ENCODE measurements at places on chromosomes 3 and 15.
A peak's percentile ranks its signal among the peaks of the same experiment; 100 is the strongest.

- DNase-seq = no peak
These were observed 60.8 kb upstream of the MEF2A start for GRCh38 chr15:99504823-99505551.

DNA sequence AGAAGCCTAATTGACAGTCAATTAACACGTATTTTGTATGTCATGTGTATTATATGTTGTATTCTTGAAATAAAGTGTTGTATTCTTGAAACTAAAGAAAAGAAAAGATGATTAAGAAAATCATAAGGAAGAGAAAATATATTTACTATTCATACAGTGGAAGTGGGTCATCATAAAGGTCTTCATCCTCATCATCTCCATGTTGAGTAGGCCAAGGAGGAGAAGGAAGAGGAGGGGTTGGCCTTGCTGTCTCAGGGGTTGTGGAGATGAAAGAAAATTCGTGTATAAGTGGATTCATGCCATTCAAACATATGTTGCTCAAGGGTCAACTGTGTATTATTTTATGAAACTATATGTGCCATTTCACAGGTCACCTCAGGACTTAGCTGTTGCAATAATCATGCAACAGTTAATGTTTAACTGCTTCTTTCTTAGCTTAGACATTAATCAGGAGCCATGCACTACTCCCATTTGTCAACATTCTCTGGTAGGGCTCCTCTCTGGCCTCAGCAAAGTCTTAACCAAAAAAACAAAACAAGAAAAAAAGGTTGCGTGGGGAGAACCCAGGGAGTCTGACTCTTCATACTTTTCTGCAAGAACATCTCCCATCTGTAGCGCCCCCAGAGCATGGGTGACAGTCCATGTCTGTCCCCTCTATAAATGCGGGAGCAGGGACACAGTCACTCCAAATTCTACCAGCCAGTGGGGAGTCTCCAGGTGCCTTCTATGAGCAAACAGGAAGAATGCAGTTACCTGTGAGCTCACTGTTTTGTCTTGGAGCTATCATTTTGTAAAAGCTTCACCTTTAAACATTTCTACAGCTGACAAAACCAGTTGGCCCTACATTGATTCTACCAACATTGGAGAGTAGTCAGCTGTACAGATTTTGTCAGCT is 19.9 kb upstream of the LRRC2 start:
- DNase-seq = peak; percentile 33

DNA sequence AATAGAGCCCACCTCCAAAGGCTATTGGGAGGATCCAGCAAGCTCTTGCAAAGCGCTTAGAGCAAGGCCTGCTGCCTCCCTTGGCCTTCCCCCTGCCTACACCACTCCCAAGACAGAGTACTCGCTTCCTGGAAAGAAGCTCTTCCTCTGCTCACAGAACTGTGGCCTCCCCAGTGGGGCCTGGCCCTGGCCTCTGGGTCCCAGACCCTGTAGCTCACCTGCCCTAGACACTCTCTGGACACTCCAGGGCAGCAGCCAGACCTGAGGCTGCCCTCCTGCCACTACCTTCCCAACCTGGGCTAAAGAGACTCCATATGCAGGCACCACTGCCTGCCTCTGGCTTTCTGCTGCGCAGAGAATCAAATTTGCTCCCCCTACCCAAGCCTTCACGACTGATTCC is 49.9 kb downstream of the GRIP2 start:
- no peak for DNase-seq

GRCh38 chr3:48405343-48405881 is 24.5 kb downstream of the PLXNB1 start:
- DNase-seq = no peak

GRCh38 chr15:69093127-69093526 is 67.3 kb upstream of the GLCE start:
- peak; percentile 89 for DNase-seq

- no peak for DNase-seq
These were observed 53.1 kb downstream of the MCF2L2 start for GRCh38 chr3:183375337-183375736.

GRCh38 chr3:197495499-197495898 is 60.3 kb downstream of the BDH1 start:
- no peak for DNase-seq

DNA sequence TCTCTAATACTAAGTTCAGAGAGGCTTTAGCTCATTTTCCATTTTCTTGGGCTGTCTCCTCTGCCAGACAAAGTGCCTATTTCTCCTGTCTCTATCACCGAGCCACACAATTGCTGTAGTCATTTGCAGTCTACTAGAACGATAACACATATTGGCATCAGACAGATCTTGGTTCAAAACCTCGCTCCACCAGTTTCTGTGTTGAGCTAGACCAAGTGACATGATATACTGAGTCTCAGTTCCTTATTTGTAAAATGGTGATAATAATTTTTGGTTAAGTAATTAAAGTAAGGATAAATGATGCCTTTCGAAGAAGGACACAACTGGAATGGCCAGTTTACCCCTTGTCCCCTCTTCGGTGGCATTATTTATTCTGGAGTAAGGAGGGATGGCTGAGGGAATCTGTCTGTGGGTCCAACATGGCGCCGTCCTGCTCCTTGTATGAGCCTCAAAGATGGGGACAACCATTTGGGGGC is 398 bp upstream of the RAB7A start:
- DNase-seq = no peak

DNA sequence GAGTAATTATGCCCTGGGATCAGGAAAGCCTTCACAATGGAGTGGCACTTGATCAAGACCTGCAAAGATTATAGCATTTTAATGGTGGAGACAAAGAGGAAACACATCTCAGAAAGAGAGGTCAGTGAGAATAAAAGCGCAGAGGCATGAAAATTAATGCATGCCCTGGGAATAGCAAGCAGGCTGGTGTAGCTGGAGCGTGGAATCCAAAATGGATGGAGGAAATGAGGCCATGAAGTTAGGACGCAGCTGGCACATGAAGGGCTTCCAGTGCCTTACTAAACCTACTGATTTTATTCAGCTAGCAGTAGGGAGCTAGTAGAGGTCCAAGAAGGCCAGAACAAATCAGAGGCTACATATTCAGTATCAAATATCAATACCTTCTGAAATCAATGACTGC is 38.1 kb downstream of the TMEM212 start:
- DNase-seq = no peak

- no peak for DNase-seq
These were observed 3.6 kb downstream of the SOX14 start for GRCh38 chr3:137767538-137768360.

- no peak for DNase-seq
These were observed 302.1 kb upstream of the STT3B start for GRCh38 chr3:31230425-31231223.

DNA sequence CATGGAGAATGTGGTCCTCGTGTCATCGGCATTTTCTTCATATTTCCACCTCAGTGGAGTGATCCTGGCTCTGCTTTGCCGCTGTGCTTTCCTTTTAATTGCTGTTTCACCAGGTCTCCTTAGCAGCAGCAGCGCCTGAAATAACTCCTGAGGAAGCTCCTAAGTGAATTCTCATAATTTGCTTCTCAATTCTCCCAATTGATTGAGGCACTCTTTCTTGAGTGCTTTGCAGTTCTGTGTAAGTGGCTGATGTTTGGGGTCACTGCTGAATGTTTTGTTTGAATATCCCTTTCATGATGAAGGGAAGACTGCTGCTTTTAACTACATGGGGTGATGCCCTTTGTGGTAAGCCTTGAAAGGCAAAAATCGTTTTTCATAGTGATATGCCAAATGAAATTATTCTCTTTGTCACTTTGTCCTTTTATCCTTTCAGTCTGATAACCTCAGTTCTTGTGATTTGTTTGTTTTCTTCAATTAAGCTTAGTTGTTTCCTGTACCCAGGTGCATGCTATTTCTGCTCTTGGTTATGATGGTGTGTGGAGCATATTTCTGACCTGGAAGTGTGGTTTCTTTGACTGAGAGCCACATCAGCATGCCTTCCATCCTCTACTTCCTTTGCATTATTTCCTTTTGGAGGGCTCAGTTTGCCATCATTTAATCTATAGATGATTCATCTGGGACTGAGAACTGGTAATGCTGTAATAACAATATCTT is 36.7 kb downstream of the HMG20A start:
- DNase-seq = no peak

GRCh38 chr3:160291909-160292299 is 66.7 kb downstream of the C3orf80 start:
- DNase-seq = no peak

- DNase-seq = no peak
These were observed 484.0 kb upstream of the TGFBR2 start for GRCh38 chr3:30122359-30122758.

DNA sequence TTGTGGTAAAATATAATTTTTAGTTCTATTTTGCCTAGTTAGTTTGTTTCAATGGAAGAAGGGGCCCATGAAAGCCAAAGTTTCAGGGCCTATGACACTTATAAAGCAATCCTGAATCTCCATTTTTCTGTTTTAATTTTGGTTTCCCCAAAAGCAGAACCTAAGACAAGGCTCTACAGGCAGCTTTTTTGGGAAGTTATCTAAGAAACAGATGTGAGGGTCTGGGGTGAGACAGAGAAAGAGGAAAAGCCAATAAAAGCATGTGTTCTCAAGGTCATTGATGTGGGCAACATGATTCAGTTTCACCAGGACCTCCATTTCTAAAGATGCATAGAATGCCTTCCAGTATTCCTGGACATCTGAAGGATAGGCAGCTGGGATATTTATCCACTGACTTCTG is 598.5 kb downstream of the PDCD6IP start:
- DNase-seq = no peak

DNA sequence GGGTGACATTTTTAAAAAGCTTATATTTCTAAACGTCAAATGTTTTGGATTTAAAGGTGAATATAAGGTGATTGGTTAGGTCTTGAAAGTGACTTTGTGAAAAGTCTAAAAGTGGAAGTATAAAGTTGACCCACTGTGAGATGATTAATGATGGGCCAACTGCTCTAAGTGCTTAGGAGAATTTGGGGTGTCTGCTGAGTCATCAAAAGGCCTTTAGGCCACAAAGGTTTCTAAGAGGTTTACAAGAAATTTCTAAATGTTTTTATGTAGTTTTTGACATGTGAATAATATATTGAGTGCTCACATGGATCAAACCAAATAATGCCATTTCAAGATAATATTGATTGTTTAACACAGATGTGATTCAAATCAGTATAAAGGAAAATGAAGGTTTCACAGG is 39.2 kb upstream of the SLC2A2 start:
- no peak for DNase-seq

DNA sequence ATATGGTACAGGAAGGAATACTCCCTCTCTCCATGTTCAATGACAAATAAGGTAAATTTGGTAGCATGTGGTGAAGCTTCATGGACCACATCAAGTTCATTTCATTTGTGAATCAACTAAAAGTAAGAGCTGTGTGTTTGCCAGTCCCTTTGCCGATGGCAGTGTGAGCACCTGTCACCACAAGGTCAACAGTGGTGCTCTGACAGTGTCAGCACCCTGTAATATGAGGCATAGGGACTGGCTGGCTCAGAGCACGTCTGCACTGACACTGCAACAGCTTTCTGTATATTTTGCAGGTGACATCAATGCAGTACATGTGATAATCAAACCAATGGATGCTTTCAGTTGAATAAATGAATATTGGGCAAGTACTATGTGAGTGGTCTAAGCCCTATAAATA is 852.4 kb downstream of the TUSC7 start:
- DNase-seq = no peak

- DNase-seq = no peak
These were observed 168.5 kb downstream of the NFKBIZ start for GRCh38 chr3:102017784-102018183.

- no peak for DNase-seq
These were observed 104.3 kb downstream of the PPM1L start for GRCh38 chr3:160860346-160860745.

GRCh38 chr15:92810418-92811138 is 89.5 kb upstream of the CHD2 start:
- peak; percentile 64 for DNase-seq

GRCh38 chr15:38130740-38131498 is 121.7 kb upstream of the SPRED1 start:
- DNase-seq = no peak

GRCh38 chr15:91787198-91787597 is 66.3 kb upstream of the SLCO3A1 start:
- no peak for DNase-seq

GRCh38 chr3:41104147-41104546 is 95.2 kb upstream of the CTNNB1 start:
- DNase-seq = no peak

GRCh38 chr15:57060799-57061198 is 142.4 kb downstream of the TCF12 start:
- DNase-seq = no peak

- no peak for DNase-seq
These were observed 175.1 kb downstream of the NFKBIZ start for GRCh38 chr3:102024270-102024904.

DNA sequence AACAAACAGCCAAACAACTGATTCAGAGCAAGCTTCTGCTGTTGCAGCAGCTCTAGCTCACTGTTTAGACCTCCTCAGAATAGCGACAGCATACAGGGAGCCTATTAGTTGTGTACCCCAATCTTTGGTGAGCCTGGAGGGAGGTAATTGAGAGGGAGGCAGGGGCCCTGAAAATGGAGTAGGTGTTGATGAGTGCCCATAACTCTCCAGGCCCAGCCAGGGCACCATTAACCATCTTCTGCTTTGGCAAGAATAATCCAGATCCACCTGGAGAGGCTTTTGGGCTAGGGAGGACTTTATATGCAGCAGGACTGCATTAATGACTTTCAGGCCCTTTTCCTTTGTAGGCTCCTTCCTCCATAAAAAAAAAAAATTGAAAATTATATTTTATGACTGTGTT is 20.9 kb downstream of the PLCL2 start:
- no peak for DNase-seq

DNA sequence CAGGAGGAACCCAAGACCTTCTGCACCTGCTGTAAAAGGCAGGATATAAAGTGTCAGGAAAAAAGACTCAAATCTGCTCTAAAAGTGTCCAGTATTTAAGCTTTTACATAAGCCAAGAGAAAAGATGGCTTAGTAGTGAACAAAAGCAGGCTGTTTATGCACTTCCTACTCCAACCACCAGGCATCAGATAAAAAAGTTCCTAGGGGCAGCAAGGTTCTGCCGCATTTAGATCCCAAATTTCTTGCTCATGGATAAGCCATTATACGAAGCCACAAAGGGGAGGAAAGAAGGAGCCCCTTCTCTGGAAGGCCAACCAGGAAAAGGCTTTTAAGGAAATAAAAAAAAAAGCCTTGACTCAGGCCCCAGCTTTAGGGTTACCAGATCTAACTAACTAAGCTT is 10.6 kb upstream of the SLC9C1 start:
- peak; percentile 1 for DNase-seq

GRCh38 chr15:68298882-68299381 is 21.4 kb downstream of the FEM1B start:
- DNase-seq = no peak

DNA sequence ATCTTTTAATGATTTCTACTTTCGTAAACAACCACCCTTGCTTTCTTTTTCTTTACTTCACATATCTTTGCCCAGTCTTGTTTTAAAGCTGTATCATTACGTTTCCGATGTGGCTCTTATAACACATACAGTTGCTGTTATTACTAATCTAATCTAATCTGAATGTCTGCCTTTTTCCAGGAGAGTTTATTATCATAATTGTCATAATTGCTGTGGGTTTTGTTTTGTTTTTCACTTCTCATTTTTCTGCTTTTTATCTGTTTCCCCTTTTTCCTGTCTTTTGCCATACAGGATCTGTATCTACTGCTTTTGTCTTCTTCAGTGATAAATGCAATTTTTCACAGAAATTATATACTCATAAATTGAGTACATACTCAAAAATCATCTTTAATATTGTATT is 24.9 kb downstream of the HACL1 start:
- DNase-seq = peak; percentile 16

- no peak for DNase-seq
These were observed 35.4 kb upstream of the LACTB start for GRCh38 chr15:63086271-63086670.
